ENCODE measurements at places on chromosomes 11 and 22.

GRCh38 chr11:67468056-67468455, 995 bp downstream of the TMEM134 start:
- DNase-seq = peak; percentile 72

GRCh38 chr11:118662401-118663271, 16.8 kb downstream of the TREH start:
- DNase-seq = no peak

GRCh38 chr11:110972640-110973039, 260.4 kb upstream of the ARHGAP20 start:
- no peak for DNase-seq

GRCh38 chr11:83680321-83680720, 394.2 kb upstream of the CCDC90B start:
- DNase-seq = no peak

- DNase-seq = peak; percentile 86
Observed at GRCh38 chr11:88174709-88175568, at the start of gene RAB38. TSS of gene RAB38 (minus strand) at chr11:88175443. CDS start at chr11:88175384, 59 bp downstream.

All from kidney tubule cell (primary cell).